Cardiac muscle cell (in vitro differentiated cells and primary cell): ENCODE measurements at places on chromosomes 3 and 15. TPM values are rescaled to one million over a fixed set of nuclear protein-coding genes. Genes with fewer than 3 reads are reported as not detected.

- peak; percentile 44 for DNase-seq
These were observed 371.5 kb upstream of the GOLIM4 start for GRCh38 chr3:168467115-168467714.

FOXL2 gene
- 0.25 TPM in 1 of 2 replicates, not detected in the other for total RNA-seq

ZNF501 gene
- total RNA-seq, result 4.8 and 11.5 TPM in 2 replicates

CDCP1 gene
- 0.04 and 0.12 TPM in 2 replicates for total RNA-seq

TRIM42 gene
- total RNA-seq, result not detected in 2 replicates

DNA sequence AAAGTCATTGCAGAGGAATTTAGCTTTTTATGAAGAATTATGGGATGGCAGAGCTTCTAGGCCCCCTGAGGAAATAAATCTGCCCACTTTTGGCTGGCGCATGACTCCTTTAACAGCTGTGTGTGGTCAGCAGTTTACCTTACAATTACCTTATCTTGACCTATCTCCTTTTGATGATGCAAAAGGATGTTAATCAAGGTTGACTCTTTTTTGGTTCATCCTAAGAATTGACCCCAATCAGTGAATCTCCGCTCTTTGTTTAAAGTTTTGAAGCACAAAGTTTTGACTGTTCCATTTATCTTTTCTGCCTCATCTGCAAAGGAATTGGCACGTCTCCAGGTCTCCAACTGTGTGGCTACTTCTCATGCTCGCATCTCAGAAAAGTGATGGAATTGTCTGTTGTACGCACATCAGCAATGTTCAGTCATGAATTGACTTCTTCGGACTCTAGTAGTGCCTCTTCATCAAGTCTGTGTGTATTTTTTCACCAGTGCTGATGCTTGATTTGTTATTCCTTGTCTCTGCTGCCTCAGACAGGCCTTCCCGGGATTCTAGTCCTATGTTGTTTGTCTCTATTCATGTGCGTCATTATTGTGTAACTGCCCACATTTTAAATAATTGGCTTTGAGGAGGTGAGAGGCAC lies 196.2 kb upstream of the CFAP20DC start:
- DNase-seq, result no peak

DNA sequence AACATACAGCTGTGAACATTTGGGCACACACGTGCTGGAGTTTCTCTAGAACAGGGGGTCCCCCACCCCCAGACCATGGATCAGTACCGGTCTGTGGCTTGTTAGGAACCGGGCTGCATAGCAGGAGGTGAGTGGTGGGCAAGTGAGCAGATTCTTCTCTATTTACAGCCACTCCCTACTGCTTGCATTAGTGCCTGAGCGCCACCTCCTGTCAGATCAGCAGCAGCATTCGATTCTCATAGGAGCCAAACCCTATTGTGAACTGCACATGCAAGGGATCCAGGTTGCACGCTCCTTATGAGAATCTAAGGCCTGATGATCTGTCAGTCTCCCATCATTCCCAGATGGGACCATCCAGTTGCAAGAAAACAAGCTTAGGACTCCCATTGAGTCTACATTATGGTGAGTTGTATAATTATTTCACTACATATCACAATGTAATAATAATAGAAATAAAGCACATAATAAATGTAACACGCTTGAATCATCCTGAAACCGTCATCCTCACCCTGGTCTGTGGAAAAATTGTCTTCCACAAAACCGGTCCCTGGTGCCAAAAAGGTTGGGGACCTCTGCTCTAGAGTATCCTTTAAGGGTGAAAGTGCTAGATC lies 25.8 kb downstream of the CHRM5 start:
- DNase-seq, result peak; percentile 57

OXTR gene
- total RNA-seq, result 0.49 and 1.9 TPM in 2 replicates

DNA sequence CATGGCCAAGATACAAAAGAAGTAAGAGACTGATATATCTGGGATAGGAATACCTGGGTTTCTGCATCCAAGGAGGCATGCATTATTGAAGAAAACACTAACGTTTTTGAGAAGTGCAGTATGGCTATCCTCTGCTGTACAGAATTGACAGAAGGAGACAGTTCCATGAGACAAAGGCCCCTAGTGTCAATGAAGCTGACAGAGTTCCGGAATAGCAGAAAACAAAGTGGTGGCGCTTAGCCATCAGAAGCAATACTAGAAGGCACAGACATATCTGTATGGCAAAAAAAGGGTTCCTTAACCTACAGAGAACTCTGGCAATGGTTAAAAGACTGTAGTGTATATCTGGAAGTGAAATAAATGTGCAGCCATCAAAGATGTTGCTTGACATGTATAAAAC lies 77.8 kb downstream of the VGLL3 start:
- DNase-seq, result no peak

SLC12A1 gene
- total RNA-seq, result 0.04 TPM in 1 of 2 replicates, not detected in the other

STRA6 gene
- 32.5 and 49.6 TPM in 2 replicates for total RNA-seq

ZPLD1 gene
- 0.18 and 0.60 TPM in 2 replicates for total RNA-seq

DNA sequence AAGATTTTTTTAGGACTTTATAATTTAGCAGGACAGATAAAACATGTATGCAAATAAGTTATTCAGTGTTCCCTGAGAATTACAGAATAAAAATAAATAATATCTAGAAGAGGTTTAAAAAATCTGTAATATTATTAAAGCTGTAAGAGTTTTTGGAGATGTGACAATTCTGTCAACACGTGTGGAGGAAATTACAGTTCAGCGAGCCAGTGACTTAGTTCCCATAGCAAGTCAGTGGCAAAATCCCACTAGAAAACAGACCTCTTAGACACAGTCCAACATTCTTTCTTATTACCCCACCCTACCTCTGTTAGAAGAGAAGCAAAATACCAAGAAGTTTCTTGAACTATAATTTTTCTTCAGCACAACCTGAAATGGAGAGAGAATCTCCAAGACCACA lies 16.2 kb upstream of the DENND6A start:
- no peak for DNase-seq

IL16 gene
- total RNA-seq, result 0.14 TPM in 1 of 2 replicates, not detected in the other

GRCh38 chr3:12060139-12060845 lies 56.1 kb downstream of the SYN2 start:
- no peak for DNase-seq

TIGIT gene
- not detected in 2 replicates for total RNA-seq

- DNase-seq, result peak; percentile 64
These were observed 22.6 kb upstream of the RBP1 start for GRCh38 chr3:139561959-139562676.

DTX3L gene
- total RNA-seq, result 0.14 and 0.33 TPM in 2 replicates

DNA sequence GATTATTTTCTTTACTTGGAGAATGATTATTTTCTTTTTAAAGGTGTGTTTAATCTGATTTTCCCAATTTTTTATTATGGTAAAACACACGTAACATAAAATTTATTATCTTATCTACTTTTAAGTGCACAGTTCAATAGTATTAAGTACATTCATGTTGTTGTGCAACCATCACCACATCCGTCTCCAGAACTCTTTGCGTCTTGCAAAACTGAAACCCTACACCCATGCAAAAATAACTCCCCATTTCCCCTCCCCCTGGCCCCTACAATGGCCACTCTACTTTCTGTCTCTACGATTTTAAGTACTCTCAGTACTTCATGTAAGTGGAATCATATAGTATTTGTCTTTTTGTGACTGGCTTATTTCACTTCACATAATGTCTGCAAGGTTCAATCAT lies 230.7 kb downstream of the SATB1 start:
- no peak for DNase-seq

DNA sequence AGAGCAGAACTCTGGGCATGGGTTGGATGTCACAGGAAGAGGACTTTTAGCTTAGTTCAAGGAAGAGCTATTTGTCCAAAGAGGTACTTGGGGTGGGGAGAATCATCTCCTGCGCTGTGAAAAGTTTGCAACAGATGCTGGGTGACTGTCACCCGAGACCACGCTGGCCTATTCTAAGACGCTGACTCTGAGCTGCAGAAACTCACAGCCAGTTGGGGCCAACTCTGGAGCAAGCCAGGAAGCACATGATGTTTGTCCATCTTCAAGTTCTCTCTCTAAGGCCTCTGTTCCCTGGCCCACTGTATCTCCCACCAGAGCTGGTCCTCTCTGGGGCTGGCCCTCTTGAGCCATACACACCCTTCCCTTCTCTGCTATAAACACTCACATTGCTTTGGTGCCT lies 17.9 kb upstream of the CDCP1 start:
- no peak for DNase-seq

DNA sequence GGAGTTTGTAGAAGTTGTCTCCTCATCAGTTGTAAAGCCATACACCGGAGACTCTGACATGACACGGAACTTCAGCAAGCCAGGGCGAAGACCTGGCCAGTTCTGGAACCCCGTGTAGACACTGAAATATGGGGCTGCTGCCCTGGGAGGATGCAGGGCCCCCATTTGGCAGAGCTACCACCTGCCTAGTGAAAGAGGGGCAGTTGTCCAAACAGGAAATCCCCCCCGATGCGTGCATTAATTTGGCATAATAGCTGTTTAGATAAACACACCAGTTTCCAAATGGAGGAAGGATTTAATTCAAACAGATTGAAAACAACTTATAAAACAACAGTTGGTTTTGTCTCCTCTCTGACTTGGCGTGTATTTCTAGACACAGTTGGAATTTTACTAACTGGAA lies 357.2 kb downstream of the GABRG3 start:
- no peak for DNase-seq

CATSPER2 gene
- total RNA-seq, result 2.5 and 3.8 TPM in 2 replicates

ATP10A gene
- total RNA-seq, result not detected in 2 replicates

DNA sequence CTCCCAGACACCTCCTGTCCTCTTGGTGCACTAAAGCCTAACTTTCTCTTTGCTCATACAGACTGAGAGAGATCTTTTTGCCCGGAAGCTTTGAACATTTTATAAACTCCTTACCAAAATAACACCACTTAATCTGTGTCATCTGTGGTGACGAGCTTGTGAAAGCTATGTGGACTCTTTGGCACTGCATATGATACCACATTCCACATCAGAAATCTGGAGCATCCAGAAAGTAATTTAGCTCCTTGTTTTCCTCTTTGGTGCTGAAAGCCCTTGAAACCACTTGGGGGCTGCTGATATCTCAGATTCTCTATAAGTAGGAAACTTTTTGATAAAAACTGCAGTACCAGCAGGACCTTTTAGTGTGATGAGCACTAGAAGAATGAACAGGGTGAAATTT lies 128.3 kb downstream of the ALCAM start:
- peak; percentile 56 for DNase-seq

ABHD17C gene
- total RNA-seq, result 1.4 and 1.7 TPM in 2 replicates

FBN1 gene
- total RNA-seq, result 5.3 and 6.0 TPM in 2 replicates

AHSG gene
- total RNA-seq, result not detected in 2 replicates

- no peak for DNase-seq
These were observed 12.1 kb downstream of the SGO1 start for GRCh38 chr3:20173844-20174410.

DNA sequence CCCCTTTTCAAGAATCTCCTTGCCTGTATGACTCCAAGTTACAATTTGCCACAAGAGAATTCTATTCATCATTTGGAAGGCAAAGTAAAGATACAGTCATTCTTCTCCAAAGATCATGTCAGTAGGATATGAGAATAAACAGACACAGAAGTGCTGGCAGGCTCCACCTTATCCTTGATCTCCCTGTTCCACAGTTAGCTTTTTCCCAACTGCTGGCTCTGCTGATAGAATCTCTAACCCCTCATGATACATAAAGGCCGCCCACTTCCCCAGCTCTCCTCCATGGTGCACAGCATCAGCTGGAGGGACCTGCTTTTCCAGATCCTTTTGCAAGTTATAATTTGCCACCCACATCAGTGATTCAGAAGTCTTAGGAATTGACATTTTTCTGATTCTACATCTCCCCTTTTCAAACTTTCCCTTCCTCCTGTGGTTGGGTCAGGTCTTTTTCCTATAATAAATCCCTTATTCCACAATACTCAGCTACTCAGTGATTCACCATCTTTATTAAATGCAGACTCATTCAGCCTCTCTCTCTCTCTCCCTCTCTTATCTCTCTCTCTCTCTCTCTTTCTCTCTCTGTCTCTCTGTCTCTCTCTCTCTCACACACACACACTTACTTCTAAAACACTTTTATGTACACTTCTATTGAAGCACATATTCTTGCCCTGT lies 465.4 kb downstream of the GBE1 start:
- no peak for DNase-seq

- no peak for DNase-seq
These were observed 2.8 kb downstream of the DUSP7 start for GRCh38 chr3:52053307-52054304.

DNA sequence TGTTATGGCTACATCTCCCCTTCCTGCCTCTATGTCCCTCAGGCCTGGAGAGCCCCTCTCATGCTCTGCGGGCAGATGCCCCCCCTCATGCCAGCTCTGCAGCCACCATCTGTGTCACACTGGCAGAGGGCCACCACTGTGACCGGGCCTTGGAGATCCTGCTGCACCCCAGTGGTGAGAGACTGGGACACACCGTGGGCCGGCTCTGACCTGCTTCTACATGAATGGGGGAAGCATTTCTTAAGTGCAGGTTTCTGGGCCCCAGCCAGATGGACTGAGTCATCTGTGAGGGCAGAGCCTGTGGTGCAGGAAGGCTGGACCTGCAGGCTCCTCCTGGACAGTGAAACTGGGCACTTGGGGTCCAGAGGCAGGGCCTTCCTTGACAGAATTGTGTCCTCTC lies 4.8 kb downstream of the VWA5B2 start:
- DNase-seq, result no peak

GRCh38 chr3:112813723-112814171 lies 32.9 kb downstream of the CD200R1L start:
- DNase-seq, result peak; percentile 75

GPR87 gene
- not detected in 2 replicates for total RNA-seq

ATP2C1 gene
- 31.5 and 32.9 TPM in 2 replicates for total RNA-seq

LRTM1 gene
- not detected in 2 replicates for total RNA-seq

- DNase-seq, result peak; percentile 80
These were observed 36.8 kb downstream of the TRANK1 start for GRCh38 chr3:36907911-36908646.

GRCh38 chr3:167814441-167814951 lies 79.0 kb downstream of the SERPINI1 start:
- DNase-seq, result no peak

DNA sequence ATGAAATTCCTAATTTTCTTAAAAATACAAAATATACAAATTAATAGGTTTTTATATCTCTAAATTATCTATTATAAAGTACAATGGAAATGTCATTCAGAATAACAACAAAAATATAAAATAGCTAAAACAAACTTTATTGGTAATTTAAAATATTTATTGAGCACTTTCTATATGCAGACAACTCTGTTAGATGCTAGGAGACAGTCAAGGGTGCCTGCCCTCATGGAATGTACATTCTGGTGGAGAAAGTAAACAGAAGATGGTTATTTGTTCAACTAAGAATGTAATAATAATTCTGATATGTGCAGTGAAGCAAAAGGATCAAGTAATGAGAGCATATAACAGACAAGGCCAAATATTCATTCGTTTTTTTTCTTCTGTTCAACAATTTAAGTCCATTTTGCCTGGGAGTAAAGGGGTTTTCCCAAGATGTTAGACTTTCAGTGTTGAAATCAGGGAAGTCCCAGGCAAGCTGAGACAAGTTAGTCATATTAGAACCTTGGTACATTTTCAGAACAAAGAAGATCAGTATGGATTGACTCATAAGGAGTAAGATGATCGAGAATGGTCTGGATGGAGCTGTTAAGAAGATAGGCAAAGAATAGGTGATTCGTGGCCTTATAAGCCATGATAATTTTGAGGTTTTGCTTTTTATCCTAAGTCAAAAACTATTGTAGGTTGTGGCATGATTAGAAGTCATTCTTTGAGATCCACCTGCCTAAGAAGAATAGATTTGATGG lies 150.2 kb upstream of the MLF1 start:
- DNase-seq, result no peak

CHL1 gene
- 0.24 TPM in 1 of 2 replicates, not detected in the other for total RNA-seq
